NCI-H187 (cell line): ENCODE measurements at places on chromosomes 16 and 17.

GRCh38 chr17:66684731-66685130, 150.2 kb upstream of the CACNG5 start:
- DNase-seq, result no peak

GRCh38 chr17:68204736-68205135, 43.1 kb upstream of the AMZ2 start:
- no peak for DNase-seq

DNA sequence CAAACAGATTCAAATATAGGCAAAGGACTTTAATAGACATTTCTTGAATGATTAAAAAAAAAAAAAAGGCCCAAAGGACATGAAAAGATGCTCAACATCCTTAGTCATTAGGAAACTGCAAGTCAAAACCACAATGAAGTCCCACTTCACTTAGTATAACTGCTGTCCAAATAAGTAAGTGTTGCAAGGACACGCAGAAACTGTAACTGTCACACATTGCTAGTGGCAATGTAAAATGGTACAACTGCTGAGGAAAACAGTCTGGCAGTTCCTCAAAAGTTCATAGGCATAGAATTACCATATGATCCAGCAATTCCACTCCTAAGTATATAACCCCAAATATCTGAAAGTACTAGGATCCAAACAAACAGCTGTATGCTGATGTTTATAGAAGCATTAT, 112.7 kb downstream of the BRIP1 start:
- DNase-seq, result no peak

DNA sequence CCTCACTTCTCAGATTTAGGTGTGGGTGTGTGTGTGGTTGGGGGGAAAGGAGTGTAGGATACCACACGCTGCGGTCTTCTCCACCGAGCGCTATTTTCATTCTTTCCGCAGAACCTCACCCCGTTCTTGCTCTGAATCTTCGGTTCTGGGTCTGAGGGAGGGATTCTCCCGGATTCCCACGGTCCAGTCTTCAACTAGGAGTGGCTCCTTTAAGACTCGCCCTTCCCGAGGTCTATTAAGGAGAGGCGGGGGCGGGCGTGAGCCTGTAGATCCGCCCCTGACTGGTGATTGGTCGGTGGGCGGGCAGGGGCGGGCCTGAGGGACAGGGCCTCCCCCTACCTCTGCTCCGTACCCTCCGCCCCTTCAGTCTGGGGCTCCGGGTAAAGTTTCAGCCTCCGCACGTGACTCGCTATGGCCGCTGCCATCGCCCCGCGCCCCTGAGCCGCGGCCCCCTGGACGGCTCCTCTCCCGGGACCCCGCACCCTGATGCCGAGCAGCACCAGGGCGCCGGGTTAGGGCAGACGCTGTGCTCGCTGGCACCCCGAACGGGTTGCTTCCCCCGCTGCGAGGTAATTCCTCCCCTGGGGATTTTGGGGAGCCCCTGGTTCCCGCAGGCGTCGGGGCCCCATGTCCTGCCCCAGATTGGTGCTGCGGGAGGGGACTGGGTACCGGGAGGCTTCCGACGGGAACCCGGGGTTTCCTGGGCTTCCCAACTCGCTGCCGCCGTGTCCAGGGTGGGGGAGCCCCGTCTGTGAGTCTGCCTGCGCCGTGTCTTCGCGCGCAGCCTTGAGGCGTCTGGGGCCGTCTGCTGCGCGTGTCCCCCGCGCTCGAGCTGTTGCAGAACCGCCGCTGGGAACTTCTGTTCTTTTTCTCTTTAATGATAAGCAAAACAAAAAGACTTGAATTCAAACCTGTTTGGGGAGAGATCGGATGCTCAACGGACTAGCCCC, 9.2 kb downstream of the RARA start:
- peak; percentile 91 for DNase-seq

DNA sequence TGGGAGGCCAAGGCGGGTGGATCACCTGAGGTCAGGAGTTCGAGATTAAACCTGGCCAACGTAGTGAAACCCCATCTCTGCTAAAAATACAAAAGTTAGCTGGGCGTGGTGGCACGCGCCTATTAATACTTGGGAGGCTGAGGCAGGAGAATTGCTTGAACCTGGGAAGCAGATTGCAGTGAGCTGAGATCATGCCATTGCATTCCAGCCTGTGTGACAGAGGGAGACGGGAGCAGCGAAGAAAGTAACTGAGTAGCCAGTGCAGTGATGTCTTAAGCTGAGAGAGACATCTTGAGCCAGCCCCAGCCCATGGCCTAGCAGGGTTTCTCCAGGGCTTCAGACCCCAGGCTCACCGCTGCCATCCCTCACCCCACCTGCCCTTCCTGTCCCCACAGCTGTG, 9.8 kb upstream of the SMIM5 start:
- no peak for DNase-seq

DNA sequence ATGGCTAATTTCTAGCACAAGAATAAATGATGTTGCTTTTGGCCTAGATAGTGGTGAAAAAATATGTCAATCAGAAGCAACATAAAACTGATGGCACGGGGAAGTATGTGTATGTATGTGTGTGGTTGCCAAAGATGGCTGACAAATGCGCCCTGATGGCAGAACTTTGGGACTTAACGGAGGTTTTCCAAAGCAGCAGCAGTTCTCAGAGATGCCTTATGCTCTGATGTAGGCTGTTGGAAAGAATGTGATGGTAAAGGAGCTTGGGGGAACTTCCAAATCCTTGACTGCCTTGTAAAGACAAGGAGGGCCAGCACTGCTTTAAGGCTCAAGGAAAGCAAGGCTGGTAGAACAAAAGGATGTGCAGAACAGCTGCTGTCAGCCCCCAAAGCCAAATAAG, 16.0 kb downstream of the KCTD19 start:
- DNase-seq, result no peak

GRCh38 chr16:31375231-31375630, 17.9 kb upstream of the ITGAD start:
- no peak for DNase-seq

- DNase-seq, result peak; percentile 60
These were observed 3.6 kb upstream of the ZNHIT3 start for GRCh38 chr17:36482611-36483504.

- DNase-seq, result no peak
These were observed 15.4 kb upstream of the SEZ6 start for GRCh38 chr17:29021226-29021625.

GRCh38 chr16:3767333-3767986, 50.1 kb upstream of the TRAP1 start:
- DNase-seq, result no peak

- no peak for DNase-seq
These were observed 19.2 kb downstream of the RAI1 start for GRCh38 chr17:17700251-17700969.
